ENCODE measurements at places on chromosomes 12 and 14.
A peak's percentile ranks its signal among the peaks of the same experiment; 100 is the strongest.

DNA sequence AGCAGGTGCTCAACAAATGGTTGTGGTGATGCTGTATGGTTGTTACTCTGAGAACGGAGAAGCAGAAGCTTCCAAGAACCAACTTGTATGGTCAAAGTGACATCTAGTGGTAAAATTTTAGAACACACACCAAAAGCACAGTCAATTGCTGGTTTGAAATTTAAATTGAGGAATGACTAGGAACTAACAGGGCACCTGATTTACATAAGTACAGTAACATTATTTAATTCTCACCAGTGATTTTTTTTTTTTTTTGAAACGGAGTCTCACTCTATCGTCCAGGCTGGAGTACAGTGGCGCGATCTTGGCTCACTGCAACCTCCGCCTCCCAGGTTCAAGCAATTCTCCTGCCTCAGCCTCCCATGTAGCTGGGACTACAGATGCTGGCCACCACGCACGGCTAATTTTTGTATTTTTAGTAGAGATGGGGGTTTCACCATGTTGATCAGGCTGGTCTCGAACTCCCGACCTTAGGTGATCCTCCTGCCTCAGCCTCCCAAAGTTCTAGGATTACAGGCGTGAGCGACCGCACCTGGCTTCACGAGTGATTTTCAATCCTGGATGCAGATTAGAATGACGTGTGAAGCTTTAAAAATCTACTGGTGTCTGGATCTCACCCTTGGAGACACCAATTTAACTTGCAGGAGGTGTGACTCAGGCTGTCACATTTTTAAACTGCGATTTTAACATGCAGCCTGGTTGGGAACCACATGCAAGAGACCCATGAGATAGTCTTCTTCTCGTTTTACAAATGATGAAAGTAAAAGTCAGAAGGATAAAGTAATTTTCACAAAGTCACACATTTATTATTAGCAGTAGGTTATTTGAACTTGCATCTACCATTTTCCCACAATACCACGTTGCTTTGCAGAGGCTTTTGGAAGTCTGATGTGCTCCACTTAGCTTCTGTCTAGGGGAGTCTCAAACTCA lies 14.1 kb upstream of the NUMB start:
- peak; percentile 60 for DNase-seq

GRCh38 chr12:6603095-6603567 lies 4.0 kb downstream of the CHD4 start:
- DNase-seq: no peak

DNA sequence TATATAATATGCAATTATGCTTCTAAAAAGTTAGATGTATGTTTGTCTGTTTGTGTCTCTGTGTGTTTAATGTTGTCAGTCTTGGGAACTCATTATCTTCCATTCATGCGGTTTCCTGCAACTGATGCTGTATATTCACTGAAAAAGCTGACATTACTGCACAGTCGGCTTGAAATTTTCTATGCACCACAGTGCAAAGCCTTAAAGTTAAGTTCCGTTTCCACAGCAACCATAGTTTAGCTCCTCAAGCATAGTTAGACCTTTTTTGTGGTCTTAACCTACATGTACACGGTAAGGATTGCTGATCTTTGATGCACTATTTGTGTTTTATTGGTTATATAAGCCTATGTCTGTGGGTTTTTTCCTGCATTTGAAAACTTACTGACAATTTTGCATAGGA lies 309.4 kb downstream of the KCNC2 start:
- no peak for DNase-seq

GRCh38 chr14:84409435-84409834 lies 1120.5 kb upstream of the FLRT2 start:
- no peak for DNase-seq

- no peak for DNase-seq
These were observed 761.5 kb downstream of the GALC start for GRCh38 chr14:87231336-87232026.

DNA sequence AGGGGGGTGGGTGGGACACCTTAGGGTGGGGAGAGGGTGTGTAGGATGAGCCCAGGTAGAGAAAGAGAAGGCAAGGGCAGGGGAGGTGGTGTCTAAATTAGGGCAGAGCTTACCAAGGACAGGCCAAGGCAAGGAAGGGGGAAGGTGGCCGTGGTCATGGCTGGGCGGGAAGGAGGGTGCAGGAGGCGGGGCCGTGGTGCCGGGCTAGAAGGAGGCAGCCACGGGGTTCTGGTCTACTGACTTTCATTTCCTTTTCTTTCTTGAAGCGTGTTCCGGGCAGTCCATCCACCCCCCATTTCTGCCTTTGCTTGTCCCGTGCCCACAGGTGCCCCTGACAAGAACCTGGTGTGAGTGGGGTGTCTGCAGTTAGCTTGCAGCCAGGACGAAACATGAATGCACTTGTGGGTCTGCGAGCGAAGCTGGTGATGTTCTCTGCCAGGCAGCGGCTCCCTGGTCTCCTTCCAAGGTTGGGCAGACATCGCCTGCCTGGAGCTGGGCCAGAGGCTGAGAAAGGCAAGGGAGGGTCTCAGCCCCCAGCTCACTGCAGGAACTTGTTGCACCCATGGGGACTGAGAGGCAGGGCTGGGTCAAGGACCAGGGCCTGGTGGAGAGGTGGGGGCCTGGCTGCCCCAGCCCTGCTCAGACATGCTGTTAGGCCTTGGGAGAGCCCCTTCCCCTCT lies 58.2 kb downstream of the KIF26A start:
- no peak for DNase-seq

GRCh38 chr14:74835645-74836250 lies 40.2 kb downstream of the PROX2 start:
- no peak for DNase-seq

GRCh38 chr14:99725774-99726537 lies 41.9 kb downstream of the CYP46A1 start:
- DNase-seq: no peak

DNA sequence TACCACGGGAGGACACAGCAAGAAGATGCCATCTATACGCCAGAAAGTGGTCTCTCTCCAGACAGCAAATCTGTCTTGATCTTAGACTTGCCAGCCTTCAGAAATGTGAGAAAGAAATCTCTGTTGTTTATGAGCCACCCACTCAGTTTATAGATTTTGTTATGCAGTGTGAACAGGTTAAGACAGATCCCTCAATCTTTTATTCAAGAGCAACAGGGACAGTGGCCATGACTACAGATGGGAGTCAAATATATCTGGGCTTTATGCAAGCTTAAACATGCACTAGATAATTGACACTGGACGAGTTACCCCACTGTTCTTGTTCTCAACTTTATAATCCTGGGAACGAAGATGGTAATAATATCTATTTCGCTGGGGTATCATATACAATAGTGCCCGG lies 288.7 kb downstream of the RPAP3 start:
- DNase-seq: no peak

GRCh38 chr14:100731011-100731670 lies 4.4 kb downstream of the DLK1 start:
- no peak for DNase-seq

DNA sequence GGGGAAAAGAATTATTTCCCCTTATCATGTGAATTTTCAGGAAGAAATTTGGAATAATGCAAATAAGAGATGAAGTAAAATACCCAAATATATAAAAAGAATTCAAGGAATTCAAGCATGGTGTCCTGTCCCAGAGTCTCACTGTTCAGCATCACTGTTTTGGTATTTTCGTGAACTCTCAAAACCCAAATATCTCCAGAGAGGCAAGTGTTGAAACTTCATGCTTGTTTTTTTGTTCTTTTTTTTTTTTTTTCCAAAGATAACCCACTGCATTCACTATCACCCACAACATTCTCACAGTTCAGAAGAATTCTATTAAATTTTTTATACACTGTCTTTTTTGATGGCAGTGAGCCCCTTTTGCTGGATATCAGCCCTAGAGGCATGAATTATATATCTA lies 354.9 kb downstream of the DIO2 start:
- no peak for DNase-seq

GRCh38 chr12:130391186-130391585 lies 53.5 kb downstream of the PIWIL1 start:
- no peak for DNase-seq

Measured in GM12864 (cell line).